ENCODE measurements at places on chromosomes 12 and 14.

DNA sequence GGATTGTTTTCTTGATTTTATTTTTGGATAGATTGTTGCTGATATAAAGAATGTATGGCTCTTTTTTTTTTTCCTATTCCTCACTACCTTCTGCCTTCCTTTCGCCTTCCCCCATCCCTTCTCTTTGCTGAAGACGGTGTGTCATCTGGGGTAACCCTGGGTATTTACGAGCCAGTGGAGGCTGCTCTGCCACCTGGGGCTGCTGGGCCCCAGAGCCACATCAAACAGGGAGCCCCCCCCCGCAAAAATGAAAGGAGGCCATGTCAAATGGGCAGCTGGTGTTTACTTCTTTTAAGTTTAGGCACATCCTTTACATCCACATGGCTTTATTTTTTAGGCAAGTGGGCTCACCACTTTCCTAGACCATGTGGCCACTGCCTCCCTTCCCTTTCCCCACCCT lies 25.4 kb downstream of the CHST11 start:
- DNase-seq: no peak

- no peak for DNase-seq
Observed at GRCh38 chr12:93245543-93245942, 132.2 kb upstream of the NUDT4 start.

DNA sequence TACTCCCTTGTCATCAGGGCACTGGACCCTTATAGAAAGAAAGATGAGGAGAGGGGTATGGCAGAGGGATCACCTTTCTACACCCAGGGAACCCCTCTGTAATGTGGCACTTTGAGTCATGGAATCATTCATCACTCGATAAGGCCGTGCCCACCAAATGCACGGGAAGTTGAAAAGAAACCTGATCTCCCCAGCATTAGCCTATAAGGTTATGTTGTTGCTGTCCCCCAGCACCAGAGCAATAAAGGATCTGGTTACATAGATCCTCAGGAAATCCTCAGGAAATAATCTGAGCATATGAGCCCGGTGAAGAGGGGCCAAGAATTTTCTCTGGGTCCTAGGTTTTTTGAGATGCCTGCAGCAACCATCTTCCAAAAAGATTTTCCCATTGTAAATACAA lies 148.8 kb upstream of the CRY1 start:
- peak; percentile 17 for DNase-seq

- DNase-seq: no peak
Observed at GRCh38 chr12:41701943-41702601, 442.6 kb downstream of the GXYLT1 start.

DNA sequence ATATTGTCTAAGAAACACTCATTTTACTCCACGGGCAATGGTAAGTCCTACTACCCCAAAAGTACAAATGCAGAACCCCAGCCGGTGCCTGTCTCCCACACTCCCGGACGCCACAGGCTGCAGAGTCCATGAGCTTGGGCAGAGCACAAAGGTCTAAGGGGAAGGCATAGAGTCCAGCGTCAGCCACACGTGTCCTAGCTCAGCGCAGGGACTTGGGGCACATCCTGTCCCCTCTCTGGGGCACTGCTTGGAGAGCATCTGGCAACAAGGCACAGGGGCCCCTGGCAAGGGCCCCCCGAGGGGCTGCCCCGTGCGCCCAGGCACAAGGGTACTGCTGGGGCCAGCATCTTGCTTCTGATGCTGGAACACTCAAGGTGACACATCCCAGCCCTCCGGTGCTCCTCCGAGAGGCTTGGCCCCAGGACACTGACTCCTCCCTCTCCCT lies 58.4 kb downstream of the BCL11B start:
- DNase-seq: no peak

DNA sequence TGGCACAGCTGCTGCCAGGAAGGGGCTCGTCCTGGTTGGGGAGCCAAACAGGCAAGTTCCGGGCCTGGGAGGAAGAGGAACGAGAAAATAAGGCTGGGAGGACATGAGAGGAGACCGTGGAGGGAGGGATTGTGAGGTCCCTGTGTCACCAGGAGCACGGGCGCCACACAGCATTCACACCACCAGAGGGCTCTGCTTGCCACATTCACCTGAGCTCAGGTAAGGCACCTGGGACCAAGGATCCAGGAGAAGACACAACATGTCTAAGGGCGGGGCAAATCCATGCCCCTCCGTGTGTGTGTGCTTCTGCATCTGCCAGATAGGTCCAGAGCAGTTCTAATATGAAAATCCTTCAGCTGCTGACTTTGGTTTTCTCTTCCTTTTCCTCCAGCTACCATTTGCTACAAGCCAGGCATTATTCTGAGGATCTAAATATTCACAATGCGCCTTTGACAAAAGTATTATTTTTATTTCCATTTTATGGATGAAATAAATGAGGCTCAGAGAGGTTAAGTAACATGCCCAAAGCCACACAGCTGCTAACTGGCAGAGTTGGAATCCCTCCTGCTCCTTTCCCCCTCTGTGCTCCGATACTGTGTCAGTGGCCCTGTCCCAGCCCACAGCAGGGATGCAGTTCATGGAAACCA lies 14.6 kb downstream of the RAPGEF3 start:
- no peak for DNase-seq

- no peak for DNase-seq
Observed at GRCh38 chr14:103887170-103887501, 39.8 kb upstream of the PPP1R13B start.

DNA sequence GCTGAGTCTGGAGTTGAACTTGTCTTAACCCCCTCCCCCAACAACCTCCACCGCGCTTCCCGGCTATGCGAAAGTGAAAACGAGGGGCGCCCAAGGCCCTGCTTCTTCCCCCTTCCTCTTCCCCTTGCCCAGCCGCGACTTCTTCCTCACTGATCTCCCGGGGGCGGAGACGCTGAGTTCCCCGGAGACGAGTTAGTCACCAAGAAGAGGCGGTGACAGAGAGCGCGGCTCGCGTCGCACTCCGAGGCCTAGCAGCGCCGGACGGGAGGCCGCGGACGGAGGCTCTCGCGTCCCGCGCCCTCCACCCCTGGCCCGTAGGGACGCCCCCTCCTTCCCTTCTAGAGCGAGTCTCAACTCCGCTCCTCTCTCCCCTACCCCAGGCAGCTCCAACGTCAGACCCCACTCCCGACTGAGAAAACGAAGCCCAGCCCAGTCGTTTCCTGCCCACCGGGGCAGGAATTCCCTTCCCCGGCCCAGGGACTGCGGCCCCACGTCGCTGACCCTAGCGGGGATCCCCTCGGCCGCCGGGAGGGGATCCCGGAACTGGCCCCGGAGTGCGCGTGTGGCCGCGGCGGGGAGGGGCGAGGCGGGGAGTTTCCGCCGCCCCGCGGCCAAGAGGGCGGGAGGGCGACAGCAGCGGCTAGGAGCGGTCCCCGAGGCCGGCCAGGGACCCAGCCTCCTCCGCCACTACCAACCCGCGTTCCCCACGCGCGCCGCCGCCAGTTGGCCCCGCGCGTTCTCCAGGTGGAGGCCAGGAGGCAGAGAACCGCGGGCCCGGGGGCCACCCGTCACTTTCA lies 1.4 kb downstream of the BAZ1A start:
- peak; percentile 82 for DNase-seq

- no peak for DNase-seq
Observed at GRCh38 chr12:2687726-2688125, 107.0 kb upstream of the FKBP4 start.

DNA sequence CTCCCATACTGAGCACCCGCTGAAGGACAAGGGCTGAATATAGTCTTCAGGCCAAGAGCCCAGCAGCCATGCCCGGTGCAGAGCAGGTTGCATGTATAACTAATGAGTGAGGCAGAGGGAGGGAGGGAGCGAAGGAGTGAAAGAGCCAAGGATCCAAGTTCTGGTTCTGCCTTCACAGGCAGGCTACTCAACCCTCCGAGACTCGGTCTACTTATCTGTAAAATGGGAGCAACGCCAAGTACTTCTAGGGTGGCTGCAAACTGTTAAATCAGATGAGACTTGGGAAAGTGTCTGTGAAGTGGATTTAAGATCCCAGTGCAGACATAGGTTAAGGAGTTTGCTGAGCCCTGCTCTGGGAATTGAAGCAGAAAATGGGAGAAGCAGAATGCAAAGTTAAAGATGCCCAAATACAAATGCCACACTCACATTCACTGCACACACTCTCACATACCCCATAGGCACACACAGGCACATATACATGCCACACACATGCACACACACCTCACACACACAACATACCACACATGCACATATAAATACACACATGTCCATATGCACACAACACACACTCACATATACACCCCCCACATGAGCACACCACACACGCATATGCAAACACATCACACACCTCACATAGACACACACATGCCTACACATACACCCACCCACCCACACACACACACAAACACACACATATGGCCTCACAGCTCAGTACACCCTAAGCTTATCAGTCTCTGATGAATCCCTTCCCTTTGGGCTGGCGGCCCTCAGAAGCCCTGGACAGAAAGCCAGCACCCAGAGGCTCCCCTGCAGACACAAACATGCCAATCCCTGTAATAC lies 76.7 kb downstream of the PITPNM2 start:
- no peak for DNase-seq

GRCh38 chr12:69022674-69023073 lies 89.7 kb upstream of the CPM start:
- no peak for DNase-seq

DNA sequence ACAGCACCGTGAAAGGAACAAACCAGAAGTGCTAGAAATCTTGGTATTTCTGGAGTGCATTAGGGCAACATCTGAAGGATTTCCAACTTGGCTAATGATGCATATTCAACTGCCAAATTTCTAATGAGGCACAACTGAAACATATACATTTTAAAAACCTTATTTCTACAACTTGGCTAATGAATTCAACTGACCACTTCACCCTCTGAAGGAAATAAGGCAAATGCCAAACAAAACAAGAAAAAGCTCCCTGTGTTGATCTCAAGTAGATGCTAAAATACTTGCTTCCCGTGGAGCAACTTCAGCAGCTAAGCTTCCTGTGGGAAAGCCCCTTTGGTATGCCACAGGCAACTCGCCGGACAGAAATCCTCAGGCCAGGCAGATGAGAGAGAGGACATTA lies 167.1 kb downstream of the TTC7B start:
- DNase-seq: no peak

DNA sequence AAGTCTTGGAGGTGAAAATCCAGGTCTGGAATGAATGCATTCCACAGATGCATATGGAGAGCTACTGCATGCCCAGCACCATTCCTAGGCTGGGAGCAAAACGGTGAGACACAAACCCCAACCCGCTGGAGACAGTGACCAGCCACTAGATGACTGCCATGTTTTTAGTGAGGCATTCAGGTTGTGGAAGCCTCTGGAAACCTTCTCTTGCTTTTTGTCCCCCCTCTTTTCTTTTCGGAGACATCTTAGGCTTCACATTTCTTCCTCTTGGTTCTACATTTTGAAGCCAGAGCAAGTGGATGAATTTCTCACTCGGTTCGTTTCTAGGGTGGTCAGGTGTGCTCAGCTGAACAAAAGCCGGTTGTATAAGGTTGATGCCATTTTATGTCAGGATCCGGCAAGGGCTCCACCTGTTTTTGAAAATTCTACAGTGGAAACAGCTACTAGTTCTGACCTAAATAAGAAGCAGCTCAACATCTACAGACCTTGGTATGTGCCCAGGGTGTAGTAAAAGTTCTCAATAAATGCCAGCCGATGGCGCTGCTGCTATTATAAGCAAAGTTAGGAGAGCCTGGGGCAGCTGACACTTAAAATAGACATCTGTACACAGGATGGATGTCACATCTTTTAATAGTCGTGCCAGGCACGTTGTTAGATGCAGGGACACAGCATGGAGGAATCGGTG lies 1.8 kb upstream of the ZNF839 start:
- no peak for DNase-seq

- DNase-seq: no peak
Observed at GRCh38 chr12:109232731-109233130, 76.4 kb downstream of the FOXN4 start.

- DNase-seq: no peak
Observed at GRCh38 chr14:75246546-75247285, 31.9 kb upstream of the FOS start.

- DNase-seq: no peak
Observed at GRCh38 chr12:132428936-132429601, 60.9 kb upstream of the FBRSL1 start.

GRCh38 chr14:22255017-22255950 lies 333.7 kb downstream of the DAD1 start:
- no peak for DNase-seq

DNA sequence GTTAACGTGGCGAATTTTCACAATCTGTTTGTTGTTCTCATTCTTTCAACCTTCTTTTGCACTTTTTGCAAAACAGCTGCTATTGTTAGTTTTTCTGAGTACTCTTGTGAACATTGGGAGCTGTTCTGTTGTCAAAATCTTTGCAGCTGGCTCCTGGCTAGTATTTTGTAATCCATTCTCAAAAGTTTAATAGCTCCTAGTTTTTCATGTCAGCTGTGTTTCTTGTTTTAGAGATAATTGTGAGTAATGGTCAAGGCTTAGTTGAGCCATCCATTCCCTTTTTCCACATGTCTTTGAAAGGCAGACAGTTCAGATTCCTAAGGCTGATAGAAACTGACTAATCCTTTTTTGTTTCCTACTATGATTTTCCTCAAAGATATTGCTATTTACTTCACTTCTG lies 39.1 kb upstream of the CRADD start:
- DNase-seq: peak; percentile 47

DNA sequence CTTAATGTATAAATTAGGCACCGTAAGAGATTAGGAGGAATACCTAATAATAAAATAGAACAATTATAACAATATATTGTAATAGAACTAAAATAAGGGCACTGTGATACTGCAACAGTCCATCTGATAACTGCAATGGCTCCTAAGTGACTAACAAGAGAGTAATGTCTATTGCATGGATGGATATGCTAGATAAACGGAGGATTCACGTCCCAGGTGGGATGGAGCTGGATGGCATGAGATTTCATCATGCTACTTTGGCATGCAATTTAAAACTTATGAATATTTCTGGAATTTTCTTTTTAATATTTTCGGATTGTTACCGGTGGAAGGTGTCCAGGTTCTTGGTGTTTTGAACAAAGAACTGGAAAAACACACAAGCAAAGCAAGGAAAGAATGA lies 2.2 kb upstream of the TMEM19 start:
- no peak for DNase-seq

DNA sequence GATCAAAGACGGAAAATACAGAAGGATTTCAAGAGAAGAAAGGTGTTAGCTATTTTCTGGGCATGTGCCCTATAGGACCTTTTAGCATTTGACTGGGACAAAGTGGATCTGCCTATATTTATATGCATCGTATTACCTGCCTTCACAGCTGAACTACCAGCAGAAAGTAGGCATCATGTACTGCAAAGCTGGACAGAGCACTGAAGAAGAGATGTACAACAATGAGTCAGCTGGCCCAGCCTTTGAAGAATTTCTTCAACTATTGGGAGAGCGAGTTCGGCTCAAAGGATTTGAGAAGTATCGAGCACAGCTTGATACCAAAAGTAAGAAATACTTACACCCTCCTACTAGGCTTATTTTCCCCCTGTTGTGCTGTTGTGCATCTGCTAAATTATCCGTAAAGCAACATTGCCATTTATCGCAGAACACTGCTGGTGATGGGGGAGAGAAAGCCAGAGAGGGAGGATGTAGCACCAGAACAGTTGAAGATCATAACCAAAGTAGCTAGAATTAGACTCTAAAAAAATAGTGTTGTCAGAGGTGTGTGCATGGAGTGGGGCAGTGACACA lies 282.0 kb upstream of the RGS6 start:
- DNase-seq: no peak

GRCh38 chr12:29869946-29870345 lies 86.2 kb upstream of the TMTC1 start:
- DNase-seq: no peak
